ENCODE measurements at places on chromosomes 3 and 15.

- no peak for DNase-seq
Observed at GRCh38 chr15:75153087-75153486, 48.6 kb upstream of the C15orf39 start.

DNA sequence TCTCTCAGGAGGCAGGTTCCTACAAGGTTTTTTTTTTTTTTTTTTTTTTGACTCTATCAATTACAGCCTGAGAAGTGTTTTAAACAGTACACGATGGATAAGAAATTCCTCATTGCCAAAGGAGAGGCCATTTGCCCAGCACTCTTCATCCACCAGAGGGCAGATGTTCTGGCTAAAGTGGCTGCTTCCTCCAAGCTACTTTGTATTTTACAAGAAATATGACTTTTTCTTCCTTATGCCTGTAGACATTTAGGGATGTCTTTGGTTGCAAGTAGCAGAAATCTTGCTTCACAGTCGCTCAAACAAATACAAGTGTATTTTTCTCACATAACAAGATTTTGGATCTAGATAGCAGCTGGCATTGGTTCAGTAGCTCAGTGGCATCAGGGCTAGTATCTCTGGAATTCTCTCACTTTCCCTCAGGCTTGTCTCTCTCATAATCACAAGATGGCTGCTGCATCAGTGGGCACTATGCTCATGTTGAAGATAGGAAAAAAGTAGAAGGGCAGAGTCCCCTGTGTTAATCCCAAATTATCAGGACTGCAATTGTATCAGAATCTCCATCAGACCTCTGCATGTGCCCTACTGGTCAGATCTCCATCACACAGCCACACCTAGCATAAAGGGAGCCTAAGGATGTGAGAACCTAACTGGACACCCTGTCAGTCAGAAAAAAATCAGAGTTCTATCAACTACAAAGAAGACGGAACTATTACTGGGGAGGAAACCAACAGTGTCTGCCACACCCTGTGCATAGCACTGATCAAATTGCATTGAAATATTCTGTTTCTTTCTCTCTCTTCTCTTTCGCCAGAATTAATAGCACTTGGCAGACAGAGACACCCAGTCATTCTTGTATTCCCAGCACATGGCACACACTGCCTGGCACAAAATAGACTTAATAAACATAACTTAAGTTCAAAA, 138.9 kb upstream of the COL8A1 start:
- DNase-seq = peak; percentile 2

- DNase-seq = no peak
Observed at GRCh38 chr3:60571511-60571910, 679.7 kb downstream of the FHIT start.

- no peak for DNase-seq
Observed at GRCh38 chr15:72740219-72740618, 43.3 kb downstream of the ADPGK start.

All from NCI-H146 (cell line).